SW480 (cell line): ENCODE measurements at places on chromosomes 1 and 21.

DNA sequence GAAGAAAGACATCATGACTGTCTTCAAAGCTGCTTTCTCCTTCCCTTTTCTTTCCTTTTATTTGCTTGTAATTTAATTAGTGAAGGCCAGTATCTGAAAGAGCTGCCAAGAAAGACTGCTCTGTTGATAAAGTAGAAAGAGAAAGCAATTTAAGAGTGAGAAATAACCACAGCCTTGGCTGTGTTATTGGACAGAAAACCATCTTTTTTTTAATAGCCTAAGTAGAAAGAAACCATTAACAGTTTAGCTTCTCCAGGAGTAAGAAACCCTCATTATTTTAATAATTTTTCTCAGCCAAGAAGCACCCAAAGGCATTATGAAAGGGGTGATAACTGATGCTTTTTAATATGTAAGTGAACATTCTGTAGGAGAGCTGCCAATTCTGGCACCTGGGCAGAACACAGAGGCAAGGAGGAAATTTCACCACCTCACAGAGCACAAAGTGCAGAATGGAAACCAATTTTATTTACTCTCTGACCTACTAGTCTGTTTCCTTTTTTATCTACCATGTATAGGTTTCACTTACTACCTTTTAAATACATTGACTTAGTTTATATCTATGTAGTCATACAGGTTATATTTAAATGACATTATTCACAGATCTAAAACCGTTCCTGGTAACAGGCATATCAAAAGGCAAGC is 703.2 kb downstream of the MRPL39 start:
- no peak for DNase-seq

GRCh38 chr1:19772053-19772452 is 27.7 kb downstream of the TMCO4 start:
- DNase-seq = peak; percentile 8

DNA sequence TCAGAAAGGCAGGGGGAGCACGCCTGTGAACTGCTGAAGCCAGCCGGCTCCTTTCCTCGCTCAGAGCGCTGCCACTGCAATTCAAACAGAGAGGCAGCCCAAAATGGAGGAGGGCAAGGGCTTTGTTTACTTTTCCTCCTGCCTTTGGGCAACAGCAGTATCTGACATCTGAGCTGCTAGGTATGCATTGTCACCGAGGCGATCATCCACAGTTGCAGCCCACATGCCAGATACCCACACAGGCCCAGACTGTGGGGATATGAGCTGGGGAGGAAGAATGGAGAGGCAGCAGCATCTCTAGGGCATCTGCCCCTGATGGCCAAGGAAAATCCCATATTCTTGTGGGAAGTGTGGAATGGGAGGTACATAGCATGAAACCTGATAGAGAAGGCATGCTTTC is 357.1 kb downstream of the BARHL2 start:
- no peak for DNase-seq

DNA sequence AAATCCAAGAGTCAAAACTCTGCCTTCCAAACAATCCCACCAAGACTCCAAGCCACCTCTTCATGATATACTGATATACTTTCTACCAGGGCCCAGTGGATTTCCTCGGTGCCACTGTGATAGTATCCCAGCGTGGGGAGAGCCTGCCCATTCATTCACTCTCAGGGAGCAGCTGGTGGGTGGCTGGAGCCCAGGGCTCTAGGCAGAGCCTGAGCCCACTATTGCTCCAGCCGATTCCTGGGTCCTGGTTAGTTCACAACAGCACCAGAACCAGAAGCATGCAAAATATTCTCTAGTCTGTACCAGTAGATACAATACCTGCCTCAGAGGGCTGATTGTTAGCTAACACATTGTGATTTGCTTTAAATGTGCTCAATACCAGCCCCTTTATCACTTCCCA is 831 bp downstream of the CSRP1 start:
- DNase-seq = no peak

- no peak for DNase-seq
Observed at GRCh38 chr1:55368698-55369097, 153.5 kb upstream of the USP24 start.

GRCh38 chr1:58979086-58979485 is 195.2 kb upstream of the JUN start:
- DNase-seq = no peak

DNA sequence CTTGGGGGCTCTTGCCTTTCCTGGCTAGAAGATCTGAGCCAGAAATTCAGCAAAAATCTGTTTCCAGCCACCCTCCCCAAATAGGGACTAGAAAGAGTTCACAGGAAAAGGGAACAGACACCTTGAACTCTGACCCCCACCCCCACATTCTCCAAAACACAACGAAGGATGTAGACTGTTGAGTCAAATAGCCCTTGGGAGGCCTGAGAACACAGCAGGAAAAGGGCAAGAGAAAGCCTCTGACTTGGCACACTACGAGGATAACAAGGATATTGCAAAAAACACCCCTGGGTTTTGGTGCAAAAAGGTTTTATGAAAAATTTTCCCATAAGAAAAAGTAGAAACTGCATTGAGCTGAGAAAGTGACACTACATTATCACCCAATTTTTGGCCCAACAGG is 1.9 kb upstream of the YRDC start:
- no peak for DNase-seq

GRCh38 chr1:8420318-8420717 is 102.4 kb downstream of the SLC45A1 start:
- DNase-seq = no peak

- DNase-seq = no peak
Observed at GRCh38 chr1:230122366-230123279, 55.6 kb downstream of the GALNT2 start.

GRCh38 chr1:22140694-22141093 is 2.2 kb downstream of the WNT4 start:
- DNase-seq = no peak

DNA sequence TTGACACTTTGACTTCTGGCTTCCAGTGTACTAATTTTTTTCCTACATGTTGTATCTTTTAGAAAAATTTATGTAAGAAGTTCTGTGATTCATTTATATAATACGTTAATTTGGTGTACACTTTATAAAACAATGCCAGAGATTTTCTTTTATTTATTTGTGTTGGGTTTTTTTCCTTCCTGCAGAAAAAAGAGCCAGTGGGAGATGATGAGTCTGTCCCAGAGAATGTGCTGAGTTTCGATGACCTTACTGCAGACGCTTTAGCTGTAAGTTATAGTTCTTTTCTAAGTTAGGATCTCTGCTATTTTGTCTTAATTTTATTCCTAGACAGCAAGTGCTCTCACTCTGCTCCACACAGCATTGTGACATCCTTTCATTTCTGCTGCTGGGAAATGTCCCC is 14.4 kb downstream of the SARS1 start:
- no peak for DNase-seq

DNA sequence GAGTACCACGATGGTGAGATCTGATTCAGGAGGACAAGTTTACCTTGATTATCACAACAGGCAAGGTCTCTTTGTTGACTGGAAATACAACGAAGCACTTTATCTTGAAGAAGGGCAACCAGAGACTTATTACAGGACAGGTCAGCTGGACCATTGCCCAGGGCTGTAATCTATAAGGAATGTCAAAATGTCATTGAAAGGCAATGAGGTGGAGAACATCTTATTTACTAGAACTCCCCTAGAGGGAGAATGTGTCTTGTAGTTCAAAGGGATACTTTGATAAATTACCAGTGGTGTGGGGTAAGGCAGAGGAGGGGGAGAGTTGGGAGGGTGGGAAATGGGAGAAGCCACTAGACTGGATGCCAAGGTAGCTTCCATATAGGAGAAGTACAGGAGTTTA is 212.3 kb downstream of the NCAM2 start:
- DNase-seq = no peak
